Right kidney (tissue), 9 donors: ENCODE measurements at places on chromosomes 1 and 21.

- DNase-seq: no peak
Observed at GRCh38 chr1:191634801-191635508, 523.3 kb upstream of the RGS18 start.

GRCh38 chr1:205802060-205802459 is 10.9 kb downstream of the SLC41A1 start:
- DNase-seq: no peak

DNA sequence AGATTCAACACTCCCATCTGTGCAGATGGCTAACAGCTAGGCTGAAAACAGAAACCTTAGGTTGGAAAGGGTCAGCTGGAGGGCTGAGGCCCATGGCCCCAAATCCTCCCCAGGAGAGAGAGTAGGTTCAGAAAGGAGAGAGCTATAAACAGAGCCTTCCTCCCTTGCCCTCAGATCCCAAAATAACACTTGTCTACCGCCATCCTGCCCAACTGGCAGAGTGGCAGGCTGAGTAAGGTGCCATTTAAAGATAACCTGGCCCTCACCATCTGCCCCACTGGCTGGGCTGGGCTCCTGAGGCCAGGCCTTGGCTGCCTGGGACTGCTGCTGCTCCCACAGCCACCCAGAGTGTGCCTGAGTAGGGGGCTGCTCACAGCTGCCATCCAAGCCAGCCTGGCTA is 4.3 kb upstream of the SHISA4 start:
- no peak for DNase-seq

GRCh38 chr1:7070389-7071029 is 285.3 kb downstream of the CAMTA1 start:
- no peak for DNase-seq

DNA sequence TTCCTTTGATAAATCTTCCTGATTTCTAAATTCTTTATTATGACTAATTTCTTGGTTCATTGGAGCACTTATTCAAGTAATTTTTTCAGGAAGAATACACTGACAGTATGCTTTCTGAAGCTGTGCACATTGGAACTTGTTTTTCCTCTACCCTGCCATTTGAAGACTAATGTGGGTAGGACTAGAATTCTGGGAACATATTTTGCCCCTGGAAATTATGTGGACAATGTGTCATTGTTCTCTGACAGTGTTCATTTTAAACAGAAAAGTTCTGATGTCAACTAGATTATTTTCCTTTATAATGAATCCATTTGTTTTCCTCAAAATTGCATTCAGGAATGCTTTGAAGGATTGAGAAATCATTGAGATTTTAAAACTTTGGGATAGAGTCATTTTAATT is 34.8 kb upstream of the ST6GALNAC5 start:
- DNase-seq: no peak

DNA sequence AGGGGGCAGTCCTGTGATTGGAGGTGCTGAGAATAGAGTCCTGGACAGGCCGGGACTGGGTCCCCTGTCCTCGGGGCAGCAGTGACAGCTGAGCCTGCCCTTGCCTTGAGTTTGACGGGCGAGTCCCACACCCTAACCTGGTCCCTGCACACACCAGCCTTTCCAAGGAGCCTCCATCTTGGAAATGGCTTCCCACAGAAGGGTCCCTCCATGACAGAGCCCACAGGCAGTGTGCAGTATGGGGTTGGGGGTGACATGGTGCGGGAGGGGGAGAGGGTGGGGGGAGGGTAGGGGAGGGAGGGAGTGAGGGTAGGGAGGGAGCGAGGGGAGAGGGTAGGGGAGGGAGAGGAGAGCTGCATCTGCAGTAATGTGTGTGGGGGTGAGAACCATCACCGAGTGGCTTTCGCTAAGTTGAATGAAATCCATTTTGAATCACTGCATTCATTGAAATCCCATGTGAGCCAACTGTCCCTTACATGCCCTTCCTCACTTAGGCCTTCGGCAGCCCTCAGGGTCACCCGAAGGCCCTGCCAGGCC is 10.1 kb upstream of the TMEM52 start:
- DNase-seq: no peak

- no peak for DNase-seq
Observed at GRCh38 chr1:8018492-8019228, 7.4 kb downstream of the ERRFI1 start.

DNA sequence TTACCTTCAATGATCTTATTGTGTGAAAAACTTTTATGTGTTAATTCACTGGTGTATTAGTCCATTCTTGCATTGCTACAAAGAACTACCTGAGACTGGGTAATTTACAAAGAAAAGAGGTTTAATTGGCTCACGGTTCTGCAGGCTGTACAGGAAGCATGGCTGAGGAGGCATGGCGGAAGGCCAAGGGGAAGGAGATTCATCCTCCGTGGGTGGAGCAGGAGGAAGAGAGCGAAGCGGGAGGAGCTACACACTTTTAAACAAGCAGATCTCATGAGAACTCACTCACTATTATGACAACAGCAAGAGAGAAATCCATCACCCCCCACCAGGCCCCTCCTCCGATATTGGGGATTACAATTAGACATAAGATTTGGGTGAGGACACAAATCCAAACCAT is 44.2 kb upstream of the RGS7 start:
- DNase-seq: no peak

- no peak for DNase-seq
Observed at GRCh38 chr1:100134872-100135271, 1.9 kb downstream of the TRMT13 start.

- DNase-seq: no peak
Observed at GRCh38 chr1:110383251-110383990, 7.4 kb downstream of the SLC16A4 start.

GRCh38 chr1:65958561-65959350 is 166.1 kb downstream of the PDE4B start:
- peak; percentile 37 for DNase-seq

DNA sequence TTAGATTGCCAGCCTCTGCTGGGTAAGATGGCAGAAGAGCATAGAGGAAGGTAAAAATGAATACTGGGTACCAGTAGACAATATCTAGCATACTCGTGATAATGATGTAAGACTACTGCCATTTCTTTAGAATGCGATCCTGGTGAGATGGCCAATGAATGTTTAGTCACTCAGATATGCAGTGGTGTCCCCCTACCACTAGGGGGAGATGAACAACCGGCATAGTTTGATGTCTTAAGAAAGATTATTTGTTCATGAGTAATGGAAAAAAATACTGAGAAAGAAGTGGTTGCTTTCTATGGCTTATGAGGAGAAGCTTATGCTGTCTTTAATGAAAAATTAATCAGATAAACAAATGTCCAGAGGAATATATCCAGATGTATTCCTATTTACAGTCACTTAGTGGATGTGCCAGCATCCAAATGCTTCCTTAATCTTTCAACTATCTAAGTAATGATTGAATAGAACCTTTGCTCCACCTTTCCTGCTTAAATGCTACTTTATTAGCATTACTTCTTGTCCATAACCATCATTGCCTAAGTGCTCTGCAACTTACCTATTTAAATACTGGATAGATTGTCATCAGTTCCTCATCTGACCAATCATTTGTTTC is 256.6 kb downstream of the ST6GALNAC3 start:
- DNase-seq: peak; percentile 15

DNA sequence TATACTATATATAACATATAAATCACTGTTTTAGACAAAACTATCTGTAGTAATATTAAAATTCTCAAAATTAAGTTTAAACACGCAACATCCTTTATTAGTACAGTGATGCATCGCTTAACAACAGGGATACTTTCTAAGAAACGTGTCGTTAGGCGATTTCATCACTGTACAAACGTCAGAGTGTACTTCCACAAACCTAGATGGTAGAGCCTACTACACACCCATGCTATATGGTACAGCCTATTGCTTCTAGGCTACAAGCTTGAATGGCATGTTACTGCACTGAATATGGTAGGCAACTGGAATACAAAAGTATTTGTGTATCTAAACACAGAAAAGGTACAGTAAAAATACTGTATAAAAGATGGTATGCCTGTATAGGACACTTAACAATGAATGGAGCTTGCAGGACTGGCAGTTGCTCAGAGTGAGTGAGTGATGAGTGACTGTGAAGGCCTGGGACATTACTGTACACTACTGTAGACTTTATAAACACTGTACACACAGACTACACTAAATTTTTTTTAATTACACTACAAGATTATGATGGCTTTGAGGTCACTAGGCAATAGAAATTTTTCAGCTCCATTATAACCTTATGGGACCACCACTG is 10.5 kb downstream of the FOXJ3 start:
- no peak for DNase-seq

DNA sequence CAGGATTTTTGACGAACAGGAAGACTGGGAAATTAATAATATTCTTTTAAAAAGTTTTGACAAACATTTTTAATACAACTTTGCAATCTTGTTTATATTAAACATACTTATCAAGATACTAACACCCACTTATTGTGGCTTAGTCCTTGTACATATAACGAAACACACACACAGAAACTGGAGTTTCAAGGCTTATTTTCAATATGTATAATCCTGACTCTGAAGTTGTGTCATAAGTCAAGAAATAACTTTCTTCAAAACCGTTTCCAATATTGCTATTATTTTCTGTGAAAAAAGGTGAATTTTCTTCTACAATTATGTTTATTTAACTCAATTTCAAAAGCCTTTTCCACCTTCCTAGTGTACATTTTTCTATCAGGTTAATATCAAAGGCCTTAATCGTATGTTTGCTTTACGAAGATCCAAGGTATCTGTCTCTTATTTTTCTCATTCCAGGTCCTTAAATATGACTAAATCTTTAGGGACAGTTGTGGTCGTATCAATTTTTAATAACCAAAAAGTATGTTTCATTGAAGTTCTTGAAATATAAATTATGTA is 1.8 kb downstream of the CDKN2C start:
- no peak for DNase-seq

DNA sequence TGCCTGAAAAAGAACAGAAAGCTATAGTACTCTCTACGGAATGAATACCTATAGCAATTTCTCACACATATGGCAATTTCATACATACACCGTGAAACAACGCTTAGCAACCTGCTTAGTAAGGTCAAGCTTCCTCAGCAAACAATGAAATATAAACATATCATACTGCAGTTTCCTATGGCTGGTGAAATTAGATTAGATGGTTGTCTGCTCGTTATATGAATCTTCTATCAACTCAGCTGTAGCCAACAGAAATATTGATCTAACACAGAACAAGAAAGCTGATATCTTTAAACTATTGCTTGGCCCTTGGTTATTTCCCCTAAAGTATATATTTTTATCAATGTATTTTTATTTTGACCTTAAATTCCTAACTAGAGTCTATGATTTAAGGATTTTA is 187.8 kb downstream of the SLC44A5 start:
- DNase-seq: no peak

DNA sequence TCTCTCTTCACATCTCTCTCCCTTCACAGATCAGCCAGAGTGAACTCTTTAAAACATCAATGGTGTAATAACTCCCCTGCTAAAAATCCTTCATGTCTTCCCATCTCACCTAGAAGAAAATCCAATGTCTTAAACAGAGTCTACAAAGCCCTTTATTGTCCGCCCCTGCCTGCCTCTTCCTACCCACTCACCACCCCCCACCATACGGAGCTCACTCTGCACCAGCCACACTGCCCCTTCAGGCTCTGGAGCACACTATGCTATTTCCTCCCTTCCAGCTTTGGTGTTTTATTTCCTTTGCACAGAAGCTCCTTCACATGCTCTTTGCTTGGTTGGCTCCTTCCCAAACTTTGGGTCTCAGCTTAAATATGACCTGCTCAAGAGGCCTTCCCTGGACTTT is 10.2 kb downstream of the CAMK1G start:
- DNase-seq: no peak

DNA sequence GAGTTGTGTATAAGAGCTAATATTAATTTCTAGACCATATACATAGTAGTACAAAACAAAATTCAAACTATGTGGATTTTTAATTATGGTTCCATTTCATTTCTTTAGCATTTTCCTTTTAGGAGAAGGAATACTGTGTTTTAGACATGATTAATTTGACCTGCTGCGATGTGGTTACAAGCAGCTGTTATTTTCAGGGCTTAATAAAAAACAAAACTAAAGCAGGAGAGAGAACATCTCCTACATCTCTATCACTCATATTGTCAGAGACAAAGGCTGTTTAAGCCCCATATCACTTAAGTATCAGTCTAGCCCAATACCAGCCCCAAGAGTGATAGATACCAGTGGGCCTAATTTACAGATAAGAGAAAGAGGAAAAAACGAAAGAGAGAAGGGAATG is 47.6 kb downstream of the ILDR2 start:
- DNase-seq: no peak
